ENCODE measurements at places on chromosomes 7 and 10. TPM values are rescaled to one million over a fixed set of nuclear protein-coding genes. Genes with fewer than 3 reads are reported as not detected.

- H3K36me3 ChIP-seq, result no peaks in the 10 kb centered on the region
- DNase-seq, result no peak
- no peak overlapping the region for H3K4me3 ChIP-seq
- H3K4me1 ChIP-seq, result no peaks in the 10 kb centered on the region
- no peaks in the 10 kb centered on the region for H3K27me3 ChIP-seq
Measured at GRCh38 chr7:40455485-40455884, 320.7 kb downstream of the SUGCT start.

Gene CALHM1
- not detected for total RNA-seq

GRCh38 chr7:115087437-115087836, 165.5 kb downstream of the MDFIC start:
- no peak for DNase-seq
- no peaks in the 10 kb centered on the region for H3K27me3 ChIP-seq
- H3K4me3 ChIP-seq, result no peak overlapping the region
- H3K27ac ChIP-seq, result no peak overlapping the region

GRCh38 chr7:116807011-116807560, 55.3 kb upstream of the CAPZA2 start:
- H3K27me3 ChIP-seq, result no peaks in the 10 kb centered on the region
- no peak overlapping the region for H3K27ac ChIP-seq
- no peak overlapping the region for H3K4me3 ChIP-seq
- no peaks in the 10 kb centered on the region for H3K4me1 ChIP-seq
- no peak for DNase-seq

GRCh38 chr10:48457949-48458661, 146.8 kb downstream of the ARHGAP22 start:
- H3K36me3 ChIP-seq, result no peaks in the 10 kb centered on the region
- no peaks in the 10 kb centered on the region for H3K27me3 ChIP-seq
- peak; percentile 31 for DNase-seq
- H3K27ac ChIP-seq, result no peak overlapping the region
- no peak overlapping the region for H3K4me3 ChIP-seq

GRCh38 chr7:50908628-50909290, 126.1 kb upstream of the GRB10 start:
- H3K36me3 ChIP-seq, result no peaks in the 10 kb centered on the region
- no peaks in the 10 kb centered on the region for H3K27me3 ChIP-seq
- no peak overlapping the region for H3K4me3 ChIP-seq
- H3K4me1 ChIP-seq, result no peaks in the 10 kb centered on the region
- H3K27ac ChIP-seq, result no peak overlapping the region

DNA sequence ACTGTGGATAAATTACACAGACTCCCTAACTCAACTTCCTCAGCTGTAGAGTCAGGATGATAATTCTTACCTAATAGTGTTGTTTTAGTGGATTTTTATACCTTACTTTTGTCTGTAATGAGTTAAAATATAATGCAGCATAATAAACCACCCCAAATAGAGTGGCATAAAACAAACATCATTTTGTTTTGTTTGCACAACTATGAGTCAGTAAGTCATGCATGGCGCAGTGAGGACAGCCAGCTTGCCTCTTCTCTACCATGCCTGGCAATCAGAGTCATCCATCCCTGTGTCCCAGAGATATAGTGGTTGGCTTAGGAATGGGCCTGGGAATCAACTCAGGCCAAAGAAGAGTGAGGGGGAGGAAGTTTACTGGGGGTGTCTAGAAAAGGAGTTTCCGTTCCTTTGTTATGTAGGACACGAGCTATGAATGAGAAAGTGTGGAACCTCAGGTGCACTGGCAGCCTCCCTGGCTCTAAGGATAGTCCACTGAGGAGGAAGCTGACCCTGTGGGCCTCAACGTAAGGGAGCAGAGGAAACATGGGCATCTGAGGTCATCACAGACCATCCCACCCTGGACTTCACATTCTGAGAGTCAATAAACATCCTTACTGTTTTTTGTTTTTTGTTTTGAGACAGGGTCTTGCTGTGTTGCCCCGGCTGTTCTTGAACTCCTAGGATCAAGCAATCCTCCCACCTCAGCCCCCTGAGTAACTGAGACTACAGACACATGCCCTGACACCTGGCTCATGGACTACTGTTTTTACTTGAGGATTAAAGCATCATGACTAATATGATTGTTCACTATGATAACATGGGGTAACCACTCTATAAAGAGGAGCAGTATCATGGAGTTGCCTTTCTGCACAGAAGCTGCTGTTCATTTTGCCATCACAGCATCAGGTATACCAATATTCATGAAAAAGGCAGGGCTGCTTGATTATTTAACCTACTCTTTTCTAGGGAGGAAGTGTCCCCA, 21.0 kb upstream of the GRB10 start:
- H3K4me1 ChIP-seq, result no peaks in the 10 kb centered on the region
- no peaks in the 10 kb centered on the region for H3K27me3 ChIP-seq
- no peak overlapping the region for H3K4me3 ChIP-seq
- no peaks in the 10 kb centered on the region for H3K36me3 ChIP-seq
- no peak for DNase-seq
- no peak overlapping the region for H3K27ac ChIP-seq

Gene RNF148
- total RNA-seq, result 11.8 TPM

- no peaks in the 10 kb centered on the region for H3K4me1 ChIP-seq
- DNase-seq, result no peak
- H3K27ac ChIP-seq, result no peak overlapping the region
- no peak overlapping the region for H3K4me3 ChIP-seq
Measured at GRCh38 chr10:12892924-12893323, 108.6 kb downstream of the CCDC3 start.

DNA sequence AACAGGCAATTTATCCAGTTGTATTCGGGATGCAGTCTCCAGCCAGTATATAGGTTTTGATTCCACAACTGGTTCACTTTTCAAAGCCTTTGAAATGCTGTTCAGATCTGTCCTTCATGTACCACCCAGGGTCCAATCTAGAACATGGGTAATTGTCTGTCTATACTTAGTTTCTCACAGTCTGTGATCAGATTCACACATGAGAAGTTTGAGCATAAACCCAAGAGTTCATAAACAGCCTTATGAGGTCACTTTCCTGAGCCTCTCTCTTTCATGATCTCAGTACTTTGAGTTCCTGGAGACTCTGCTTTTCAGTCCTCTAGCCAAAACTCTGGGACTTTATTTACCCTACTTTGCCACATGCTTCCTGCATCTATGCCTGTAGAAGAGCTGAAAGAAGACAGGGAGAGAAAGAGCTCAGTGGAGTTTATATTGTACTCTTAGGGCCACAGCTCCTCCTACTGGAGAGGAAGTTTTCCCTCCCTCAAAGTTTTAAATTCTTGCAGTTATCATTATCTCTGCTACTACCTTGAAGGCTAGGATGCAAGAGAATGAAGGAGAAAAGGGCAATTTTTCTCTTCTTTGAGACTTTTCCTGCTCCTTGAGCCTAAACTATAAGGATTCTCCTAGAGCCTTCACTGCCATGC, 172.0 kb downstream of the ZEB1 start:
- no peak for DNase-seq
- no peaks in the 10 kb centered on the region for H3K4me1 ChIP-seq
- H3K36me3 ChIP-seq, result no peaks in the 10 kb centered on the region
- no peak overlapping the region for H3K27ac ChIP-seq

DNA sequence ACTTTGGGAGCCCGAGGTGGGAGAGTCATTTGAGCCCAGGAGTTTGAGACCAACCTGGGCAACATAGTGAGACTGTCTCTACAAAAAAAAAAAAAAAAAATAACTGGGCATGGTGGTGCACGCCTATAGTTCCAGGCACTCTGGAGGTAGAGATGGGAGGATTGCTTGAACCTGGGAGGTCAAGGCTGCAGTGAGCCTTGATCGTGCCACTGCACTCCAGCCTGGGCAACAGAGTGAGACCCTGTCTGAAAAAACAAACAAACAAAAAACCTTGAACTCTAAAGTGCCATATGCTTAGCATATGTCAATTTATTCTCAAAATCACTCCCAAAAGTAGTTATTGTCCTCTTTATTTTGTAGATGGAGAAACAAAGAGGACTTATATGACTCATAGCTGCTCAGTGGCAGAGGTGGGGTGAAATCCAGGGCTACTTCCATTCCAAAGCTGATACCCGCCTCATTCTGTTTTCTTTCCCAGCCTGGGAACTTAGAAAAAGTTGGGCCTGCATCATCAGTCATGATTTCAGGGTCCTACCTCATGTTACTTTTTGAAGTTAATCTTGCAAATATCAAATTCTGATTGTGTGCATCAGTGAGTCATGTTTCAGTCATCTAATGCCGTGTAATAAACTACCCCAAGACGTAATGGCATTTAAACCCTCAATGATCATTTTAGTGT, 13.3 kb downstream of the DHTKD1 start:
- no peak for DNase-seq
- H3K27ac ChIP-seq, result no peak overlapping the region
- H3K36me3 ChIP-seq, result peaks cover 7% of the 10 kb centered on the region
- no peak overlapping the region for H3K4me3 ChIP-seq
- no peaks in the 10 kb centered on the region for H3K4me1 ChIP-seq

- H3K27me3 ChIP-seq, result no peaks in the 10 kb centered on the region
- no peak overlapping the region for H3K4me3 ChIP-seq
- no peaks in the 10 kb centered on the region for H3K4me1 ChIP-seq
- DNase-seq, result no peak
Measured at GRCh38 chr10:28538595-28538994, 5.7 kb downstream of the WAC start.

- H3K27me3 ChIP-seq, result no peaks in the 10 kb centered on the region
- H3K4me3 ChIP-seq, result no peak overlapping the region
- no peaks in the 10 kb centered on the region for H3K4me1 ChIP-seq
- DNase-seq, result no peak
- no peaks in the 10 kb centered on the region for H3K36me3 ChIP-seq
Measured at GRCh38 chr10:7027913-7028808, 382.7 kb downstream of the SFMBT2 start.

Gene ITPRID1
- 1.6 TPM for total RNA-seq

DNA sequence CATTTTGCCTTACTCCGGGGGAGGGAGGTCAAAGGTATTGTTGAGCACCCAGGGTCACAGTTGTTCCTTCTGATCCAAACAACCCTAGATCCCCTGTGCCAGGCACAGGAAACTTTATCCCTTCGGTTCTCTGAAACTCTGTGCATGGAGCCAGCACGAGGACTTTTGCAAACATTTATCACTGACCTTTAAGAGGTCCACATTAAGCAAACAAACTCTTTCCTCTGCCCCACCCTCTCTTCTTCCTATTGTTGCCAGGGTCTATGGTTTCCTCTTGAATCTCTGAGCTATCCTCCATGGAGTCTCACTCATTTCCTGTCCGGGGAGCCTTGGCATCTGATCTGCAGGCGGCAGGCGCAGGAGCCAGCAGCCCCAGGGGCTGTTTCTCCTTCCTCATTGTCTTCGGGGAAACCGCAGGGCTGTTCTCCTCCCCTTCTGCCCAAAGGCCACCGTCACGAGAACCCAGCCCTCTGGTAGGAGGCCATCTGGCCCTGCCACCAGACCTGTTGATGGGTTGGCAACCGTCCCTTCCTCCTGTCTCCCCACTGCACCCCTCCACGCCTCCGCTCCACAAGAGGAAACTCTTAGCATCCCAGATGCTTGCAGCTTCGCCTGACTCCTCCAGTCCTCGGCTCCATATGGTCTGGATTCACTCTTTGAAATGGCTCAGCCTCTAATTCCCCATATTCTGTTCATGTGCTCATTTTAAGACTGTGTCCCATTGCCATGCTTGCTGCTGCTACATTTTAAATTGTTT, 327.3 kb upstream of the NRP1 start:
- H3K27me3 ChIP-seq, result no peaks in the 10 kb centered on the region
- no peaks in the 10 kb centered on the region for H3K36me3 ChIP-seq
- H3K27ac ChIP-seq, result peak overlapping the region; percentile 61
- DNase-seq, result peak; percentile 71
- no peak overlapping the region for H3K4me3 ChIP-seq

DNA sequence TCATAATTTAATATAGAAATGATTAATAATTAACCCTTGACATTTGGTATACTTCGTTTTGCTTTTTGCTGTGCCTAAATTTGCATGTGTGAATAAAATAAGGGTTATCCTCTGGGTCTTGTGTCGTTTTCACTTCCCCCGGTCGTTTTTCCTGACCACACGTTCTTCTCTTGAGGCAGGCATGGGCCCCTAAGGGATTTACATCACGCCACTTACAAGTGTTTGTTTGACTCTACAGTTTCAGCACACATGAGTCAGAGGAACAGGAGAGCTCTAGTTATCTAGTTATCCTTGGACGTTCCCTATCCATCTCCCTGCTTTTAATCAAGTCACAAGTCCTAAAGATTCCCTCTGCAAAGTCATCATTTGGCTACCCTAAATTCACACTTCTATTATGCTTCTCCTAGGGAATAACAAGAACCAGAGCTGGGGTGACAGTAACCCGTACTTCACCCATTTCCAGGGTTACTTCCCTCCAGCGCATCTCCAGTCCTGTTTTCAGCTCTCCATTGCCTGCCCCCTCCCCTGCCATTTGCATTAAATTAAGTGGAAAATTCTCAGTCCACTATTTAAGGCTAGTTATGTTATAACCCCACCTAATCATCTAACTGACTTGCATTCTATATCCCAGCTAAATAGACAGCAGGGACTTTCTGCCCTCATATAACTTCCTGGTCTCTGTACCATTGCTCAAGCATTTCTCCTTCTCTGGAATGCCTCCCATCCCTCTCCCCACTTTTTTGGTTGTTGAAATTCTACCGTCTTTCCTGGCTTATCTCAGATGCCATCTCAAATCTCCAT, 206.9 kb downstream of the PTEN start:
- no peaks in the 10 kb centered on the region for H3K36me3 ChIP-seq
- H3K27me3 ChIP-seq, result no peaks in the 10 kb centered on the region
- DNase-seq, result no peak
- no peaks in the 10 kb centered on the region for H3K4me1 ChIP-seq

GRCh38 chr10:6124666-6125065, 35.8 kb downstream of the RBM17 start:
- peak overlapping the region; percentile 35 for H3K4me3 ChIP-seq
- DNase-seq, result no peak
- peaks cover 2% of the 10 kb centered on the region for H3K4me1 ChIP-seq

Gene FAM221A
- 13.1 TPM for total RNA-seq

- no peak for DNase-seq
- H3K4me3 ChIP-seq, result no peak overlapping the region
- H3K27ac ChIP-seq, result no peak overlapping the region
Measured at GRCh38 chr10:69742356-69742695, 59.4 kb upstream of the COL13A1 start.

- H3K27me3 ChIP-seq, result no peaks in the 10 kb centered on the region
- no peaks in the 10 kb centered on the region for H3K36me3 ChIP-seq
- H3K27ac ChIP-seq, result no peak overlapping the region
- no peaks in the 10 kb centered on the region for H3K4me1 ChIP-seq
- no peak overlapping the region for H3K4me3 ChIP-seq
Measured at GRCh38 chr7:34332006-34332405, 326.0 kb upstream of the NPSR1 start.

Gene SEMA4G
- total RNA-seq, result 0.48 TPM

Gene HMX3
- total RNA-seq, result not detected

- no peaks in the 10 kb centered on the region for H3K36me3 ChIP-seq
- H3K4me3 ChIP-seq, result no peak overlapping the region
- no peak overlapping the region for H3K27ac ChIP-seq
- DNase-seq, result no peak
- H3K4me1 ChIP-seq, result no peaks in the 10 kb centered on the region
Measured at GRCh38 chr10:13195016-13195415, 33.7 kb downstream of the MCM10 start.

Data from breast epithelium (tissue), 4 donors.